Esophagus (tissue), 2 donors: ENCODE measurements at places on chromosomes 1 and 21. TPM values are rescaled to one million over a fixed set of nuclear protein-coding genes. Genes with fewer than 3 reads are reported as not detected.

Gene RNF186
- not detected for polyA plus RNA-seq

Gene GNAT2
- not detected for polyA plus RNA-seq

Gene TMEM269
- 0.01 TPM for polyA plus RNA-seq

Gene SPRR5
- 4.2 TPM for polyA plus RNA-seq

Gene BCL2L15
- 4.6 TPM for polyA plus RNA-seq

Gene KIAA1614
- polyA plus RNA-seq: 1.0 TPM

Gene SCYL3
- 5.3 TPM for polyA plus RNA-seq

Gene AMPD1
- polyA plus RNA-seq: 0.18 TPM

Gene OLIG2
- polyA plus RNA-seq: not detected

Gene PPP1R8
- polyA plus RNA-seq: 27.2 TPM

Gene NBPF6
- polyA plus RNA-seq: not detected

Gene PTPN7
- polyA plus RNA-seq: 1.9 TPM

Gene EFCAB7
- polyA plus RNA-seq: 2.8 TPM

Gene FMO3
- 1.6 TPM for polyA plus RNA-seq

Gene PCNX2
- polyA plus RNA-seq: 3.2 TPM

Gene UBE2U
- polyA plus RNA-seq: not detected

Gene SHISAL2A
- polyA plus RNA-seq: 0.20 TPM

Gene SPAG17
- 15.4 TPM for polyA plus RNA-seq

Gene COP1
- 23.0 TPM for polyA plus RNA-seq

Gene LCE1A
- not detected for polyA plus RNA-seq

Gene GJA4
- polyA plus RNA-seq: 2.6 TPM

Gene C1orf94
- polyA plus RNA-seq: not detected

Gene SUCO
- polyA plus RNA-seq: 10.9 TPM

Gene GCSAML
- 0.06 TPM for polyA plus RNA-seq

Gene CLCA2
- polyA plus RNA-seq: 109 TPM

Gene PROK1
- polyA plus RNA-seq: 0.53 TPM

Gene ZNF593OS
- 0.12 TPM for polyA plus RNA-seq

Gene IGSF9
- polyA plus RNA-seq: 16.1 TPM

Gene CCNL2
- 210 TPM for polyA plus RNA-seq

Gene ITGB2
- 10.0 TPM for polyA plus RNA-seq

Gene B3GALT2
- polyA plus RNA-seq: 0.28 TPM

Gene MUL1
- 6.5 TPM for polyA plus RNA-seq

Gene CR1
- 0.06 TPM for polyA plus RNA-seq

Gene NTRK1
- polyA plus RNA-seq: 0.06 TPM

Gene DPM3
- polyA plus RNA-seq: 103 TPM

Gene CTNNBIP1
- polyA plus RNA-seq: 242 TPM

Gene SPRR2B
- polyA plus RNA-seq: 10.9 TPM

Gene PCBP3
- polyA plus RNA-seq: 0.67 TPM

Gene GMEB1
- 5.0 TPM for polyA plus RNA-seq

Gene CLCA1
- 0.10 TPM for polyA plus RNA-seq

Gene TCHHL1
- not detected for polyA plus RNA-seq

Gene ERRFI1
- polyA plus RNA-seq: 18.2 TPM

Gene RPE65
- polyA plus RNA-seq: not detected

Gene C2CD4D
- polyA plus RNA-seq: 0.19 TPM

Gene MAEL
- 0.04 TPM for polyA plus RNA-seq

Gene CASQ1
- polyA plus RNA-seq: 0.14 TPM

Gene CD1B
- polyA plus RNA-seq: 0.13 TPM

Gene NBL1
- 111 TPM for polyA plus RNA-seq

Gene ATP6V0B
- polyA plus RNA-seq: 124 TPM

Gene TRAF5
- 4.9 TPM for polyA plus RNA-seq

Gene SPEN
- polyA plus RNA-seq: 15.3 TPM

Gene DDAH1
- 6.9 TPM for polyA plus RNA-seq
